ENCODE measurements at places on chromosomes 6 and 20.

DNA sequence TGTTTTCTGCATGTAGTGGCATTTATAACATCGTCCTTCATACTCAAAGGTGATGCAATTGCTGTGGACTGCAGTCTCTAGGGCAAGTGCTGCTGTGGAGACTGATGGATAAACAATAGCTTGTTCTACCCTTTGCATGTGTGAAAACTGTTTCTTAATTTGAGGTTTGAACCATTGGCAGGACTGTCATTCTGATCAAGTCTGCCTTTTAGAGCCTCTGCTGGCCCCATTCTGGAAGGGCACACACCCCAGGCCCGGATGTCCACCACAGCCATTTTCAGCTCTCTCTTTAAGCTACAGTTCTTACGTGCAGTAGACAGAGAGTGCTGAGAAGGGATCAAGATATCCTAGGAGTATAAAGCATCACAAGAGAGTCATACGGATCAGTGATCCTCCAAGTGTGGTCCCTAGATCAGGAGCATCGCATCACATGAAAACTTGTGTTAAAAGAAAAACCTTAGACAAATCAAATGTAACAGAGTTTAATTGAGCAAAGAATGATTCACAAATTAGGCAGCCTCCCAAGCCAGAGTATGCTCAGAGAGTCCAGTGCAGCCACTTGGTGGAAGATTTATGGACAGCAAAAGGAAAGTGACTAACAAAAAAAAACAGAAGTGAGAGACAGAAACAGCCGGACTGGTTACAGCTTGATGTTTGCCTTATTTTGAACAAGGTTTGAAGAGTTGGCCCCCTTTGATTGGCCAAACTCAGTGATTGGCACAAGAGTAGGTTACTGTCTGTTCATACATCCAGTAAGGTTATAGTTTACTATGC, 52.0 kb downstream of the FRK start:
- no peak for DNase-seq

- DNase-seq, result no peak
Measured at GRCh38 chr20:56395166-56395565, 2.7 kb downstream of the CSTF1 start.

DNA sequence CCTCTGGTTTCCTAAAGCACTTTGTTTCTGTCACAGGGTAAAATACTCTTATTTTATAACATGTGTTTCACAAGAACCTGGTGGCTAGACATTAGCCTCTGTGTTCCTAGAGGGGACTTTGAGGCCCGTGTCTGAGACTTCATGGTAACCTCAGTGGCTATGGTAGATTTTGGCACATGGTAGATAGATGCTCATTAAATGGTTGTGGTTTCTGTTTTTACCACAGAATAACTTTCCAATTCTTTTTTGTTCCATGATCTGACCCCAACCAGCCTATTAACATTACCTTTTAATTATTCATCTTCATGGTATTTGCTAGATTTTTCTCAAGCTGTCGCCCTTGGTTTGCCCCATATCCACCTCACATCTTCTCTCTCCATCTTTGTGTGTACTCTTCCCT, 34.3 kb downstream of the CCN2 start:
- no peak for DNase-seq

GRCh38 chr6:27145731-27146455, 101.6 kb upstream of the PRSS16 start:
- peak; percentile 91 for DNase-seq

DNA sequence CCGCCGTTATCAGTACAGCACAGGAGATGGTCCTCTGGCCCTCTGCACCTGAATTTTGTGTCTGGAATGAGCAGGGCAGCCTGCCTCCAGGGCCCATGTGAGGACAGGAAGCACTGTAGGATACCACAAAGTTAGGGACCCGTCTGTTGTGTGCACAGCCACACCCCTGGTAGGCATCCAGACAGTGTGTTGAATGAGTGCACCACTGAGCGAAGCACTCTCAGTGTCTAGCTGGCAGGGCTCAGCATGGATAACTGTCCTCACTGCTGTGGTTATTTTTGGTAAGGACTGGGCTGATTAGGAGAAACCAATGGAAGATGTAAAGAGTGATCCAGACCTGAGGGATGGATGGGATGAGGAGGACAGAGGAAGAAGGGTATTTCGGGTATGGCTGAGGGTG, 178.7 kb downstream of the CLIC5 start:
- DNase-seq, result no peak

- no peak for DNase-seq
Measured at GRCh38 chr6:91497770-91498169, 910.9 kb upstream of the MAP3K7 start.

- no peak for DNase-seq
Measured at GRCh38 chr6:89084954-89085353, 4.4 kb downstream of the PNRC1 start.

- DNase-seq, result no peak
Measured at GRCh38 chr6:193773-194310, 98.4 kb upstream of the DUSP22 start.

DNA sequence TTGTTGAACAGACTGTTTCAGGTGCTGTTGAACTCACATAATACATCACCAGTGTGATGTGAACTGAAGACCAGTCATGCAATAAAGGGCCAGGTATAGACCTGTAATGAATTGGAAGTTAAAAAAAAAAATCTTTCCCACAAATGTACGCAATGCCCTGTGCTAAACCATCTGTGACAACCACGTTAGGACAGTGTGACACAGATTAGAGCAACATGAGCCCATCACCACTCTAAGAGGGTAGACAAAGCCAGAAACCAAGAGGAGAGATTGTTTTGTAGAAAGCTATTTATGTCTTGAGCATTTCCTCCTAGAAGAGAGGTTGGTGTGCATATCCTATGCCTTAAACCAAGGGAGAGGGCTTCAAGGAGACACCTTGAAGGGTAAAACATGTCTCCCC, 77.0 kb upstream of the BEND6 start:
- DNase-seq, result no peak

- DNase-seq, result no peak
Measured at GRCh38 chr6:43274127-43274915, 23.7 kb upstream of the SLC22A7 start.

DNA sequence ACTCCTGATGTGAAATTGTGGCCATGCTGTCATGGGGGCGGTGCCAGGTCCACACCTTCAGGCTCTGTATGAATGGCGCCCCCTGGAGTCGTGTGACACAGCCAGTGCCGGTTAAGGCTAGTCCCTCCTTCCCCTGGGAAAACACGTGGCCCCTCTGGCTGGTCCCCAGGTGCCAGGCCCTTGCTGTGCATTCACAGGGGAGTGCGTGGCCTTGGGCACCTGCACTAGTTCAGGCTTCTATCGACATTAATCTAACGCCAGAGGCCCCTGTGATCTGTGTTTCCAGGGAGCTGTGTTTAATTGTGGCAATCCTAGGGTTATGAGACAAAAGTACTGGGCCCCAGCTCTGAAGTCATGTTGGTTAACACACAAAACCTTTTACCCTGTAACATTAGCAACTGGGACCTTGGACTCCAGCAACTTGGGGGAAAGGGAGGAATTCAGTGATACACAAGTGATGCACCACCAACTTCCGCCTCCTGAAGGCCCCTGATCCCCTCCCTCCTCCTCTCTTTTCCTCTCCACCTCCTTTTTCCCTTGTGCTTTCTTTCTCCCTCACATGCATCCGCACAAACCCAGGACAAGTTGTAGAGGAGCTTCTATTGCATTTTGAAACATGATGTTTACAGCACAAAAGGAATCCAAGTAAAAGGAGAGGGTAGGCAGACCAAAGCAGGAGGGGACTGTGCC, 74.0 kb downstream of the SSR1 start:
- peak; percentile 84 for DNase-seq

- no peak for DNase-seq
Measured at GRCh38 chr6:144330017-144330987, 45.2 kb downstream of the UTRN start.

DNA sequence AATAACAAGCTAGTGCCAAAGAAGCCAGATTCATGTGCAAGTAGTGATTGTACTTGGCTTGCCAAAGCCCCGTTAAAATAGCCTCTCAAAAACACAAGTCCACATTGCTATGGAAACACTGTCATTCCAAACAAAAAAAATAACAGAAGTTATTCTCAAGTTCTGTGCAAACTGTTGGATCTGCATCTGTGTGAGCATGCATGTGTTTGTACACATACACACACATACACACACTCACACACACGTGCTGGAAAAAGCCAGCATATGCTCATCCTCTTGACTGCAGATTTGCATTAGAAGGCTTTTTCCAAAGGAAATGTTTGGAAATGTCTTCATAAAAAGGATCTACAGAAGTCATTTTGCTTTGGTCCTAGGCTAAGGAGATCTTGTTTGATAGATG, 13.4 kb upstream of the CBLN4 start:
- DNase-seq, result no peak

- DNase-seq, result no peak
Measured at GRCh38 chr20:48962421-48962820, 40.9 kb downstream of the ARFGEF2 start.

DNA sequence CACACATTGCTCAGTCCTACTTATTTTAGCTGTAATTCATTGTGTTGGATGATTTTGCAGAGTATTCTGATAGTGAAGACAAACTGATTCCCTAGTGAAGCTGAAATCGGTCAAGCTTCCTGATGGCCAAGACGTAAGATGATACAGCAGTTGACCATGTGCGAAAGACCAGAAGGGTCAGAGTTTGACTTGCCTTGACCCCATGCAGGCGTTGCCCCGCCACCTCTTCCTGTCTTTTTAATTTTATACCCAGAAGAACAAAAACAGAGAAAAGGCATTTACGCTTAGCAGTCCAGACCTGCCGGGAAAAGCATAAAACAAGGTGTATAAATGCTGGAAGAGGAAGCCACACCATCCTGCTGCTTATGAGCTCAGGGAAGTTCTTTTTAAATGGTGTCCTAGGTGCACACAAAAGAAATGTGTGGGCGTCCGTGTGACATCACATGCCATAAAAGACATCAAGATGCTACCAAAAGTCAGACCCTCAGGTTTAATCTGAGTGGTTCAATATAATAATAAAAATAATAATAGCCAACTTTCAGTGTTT, 32.2 kb downstream of the TSHZ2 start:
- no peak for DNase-seq

DNA sequence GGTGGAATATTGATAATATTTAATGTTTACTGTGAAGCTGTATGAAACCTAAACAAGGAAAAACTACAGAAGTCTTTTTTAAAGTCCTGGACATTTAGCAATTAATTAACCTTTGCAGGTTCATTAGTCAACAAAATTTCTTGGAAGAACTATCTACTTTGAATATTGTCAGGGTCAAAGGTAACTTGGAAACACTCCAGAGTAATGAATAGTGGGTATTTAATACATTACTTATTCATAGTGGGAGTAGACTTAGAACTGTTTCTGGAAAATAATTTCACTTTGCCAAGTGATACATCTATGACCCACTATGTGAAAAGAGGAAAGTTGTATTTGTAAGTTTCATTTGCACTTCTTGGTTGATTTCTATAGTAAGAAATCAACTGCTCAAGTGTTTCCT, 319.1 kb downstream of the TFAP2B start:
- no peak for DNase-seq

GRCh38 chr6:17845598-17845997, 138.9 kb upstream of the NUP153 start:
- no peak for DNase-seq

- DNase-seq, result peak; percentile 44
Measured at GRCh38 chr6:106692112-106692818, 62.9 kb downstream of the QRSL1 start.

DNA sequence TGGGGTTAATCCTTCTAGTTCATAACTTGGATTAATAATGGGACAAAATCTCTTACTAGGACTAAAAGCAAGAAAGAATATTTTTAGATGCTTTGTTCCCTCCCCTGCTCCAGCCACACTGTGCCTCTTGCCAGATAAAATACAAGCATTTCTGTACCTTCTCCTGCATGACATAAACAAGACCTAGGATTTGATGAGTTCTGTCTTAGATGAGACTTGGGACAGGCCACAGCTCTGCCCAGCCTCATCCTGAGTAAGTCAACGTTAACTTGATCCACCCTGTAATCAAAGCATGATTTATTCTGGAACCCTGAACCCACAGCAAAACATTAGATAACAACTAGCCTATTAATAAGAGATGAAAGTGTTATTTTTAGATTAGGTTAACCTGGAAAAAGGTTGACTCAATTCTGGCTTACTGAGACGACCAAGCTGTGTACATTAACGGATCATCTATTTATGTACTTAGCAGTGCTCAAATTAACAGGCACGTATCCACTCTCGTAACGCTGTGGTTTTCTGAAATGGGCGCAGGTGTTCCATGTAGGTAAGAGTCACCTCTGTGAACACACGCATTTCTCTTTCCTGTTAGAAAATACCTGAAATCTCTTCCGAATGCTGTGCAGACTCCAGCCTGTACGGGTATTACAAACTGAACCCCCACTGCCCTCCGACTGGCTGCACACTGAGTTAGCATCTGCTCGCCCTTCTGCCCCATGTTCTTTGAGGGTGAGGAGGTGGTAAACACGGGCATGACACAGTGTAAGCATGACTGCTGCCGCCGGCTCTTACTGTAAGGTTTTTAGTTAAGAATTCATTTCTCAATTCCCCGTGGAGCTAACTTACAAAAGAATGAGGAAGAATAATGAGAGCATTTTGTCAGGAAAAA, 132.1 kb upstream of the FOXQ1 start:
- no peak for DNase-seq

DNA sequence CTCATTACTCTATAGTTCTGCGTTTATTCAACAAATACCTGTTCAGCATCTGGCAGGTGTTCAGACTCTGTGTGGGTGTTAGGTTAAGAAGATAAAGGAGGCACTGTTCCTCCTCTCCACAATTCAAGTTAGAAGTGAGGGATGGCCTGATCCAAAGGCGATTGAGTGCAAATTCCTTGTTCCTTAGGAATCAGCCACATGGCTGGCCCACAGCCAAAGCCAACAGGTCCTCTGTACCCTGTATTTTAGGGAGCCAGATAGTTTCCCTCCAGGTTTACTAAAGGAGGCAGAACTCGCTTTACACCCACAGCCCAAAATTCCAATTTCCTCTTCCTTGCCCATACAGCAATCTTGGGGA, 5.0 kb upstream of the CD40 start:
- no peak for DNase-seq

DNA sequence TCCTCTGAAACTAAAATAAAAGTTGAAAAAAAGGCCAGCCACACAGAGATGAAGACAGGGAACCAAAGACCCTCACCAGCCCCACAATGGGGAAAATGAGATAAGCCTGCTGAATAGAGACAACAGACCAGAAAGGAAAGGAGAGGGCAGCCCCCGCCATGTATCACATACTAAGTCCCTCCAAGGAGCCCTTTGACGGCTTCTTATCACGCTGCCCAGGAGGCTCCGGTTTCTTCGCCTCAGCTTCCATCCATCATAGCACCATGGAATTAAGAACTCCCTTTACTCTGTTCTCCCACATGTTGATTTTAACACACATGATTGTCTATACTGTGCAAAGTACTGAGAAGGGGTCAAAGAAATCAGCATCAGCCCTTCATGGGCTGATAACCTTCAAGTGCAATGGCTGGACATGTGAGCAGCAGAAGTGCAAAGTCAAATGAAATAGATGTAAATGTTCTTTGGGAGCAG, 54.9 kb downstream of the MAP3K5 start:
- DNase-seq, result no peak
